ENCODE measurements at places on chromosomes 16 and 17. TPM values are rescaled to one million over a fixed set of nuclear protein-coding genes. Genes with fewer than 3 reads are reported as not detected.

DNA sequence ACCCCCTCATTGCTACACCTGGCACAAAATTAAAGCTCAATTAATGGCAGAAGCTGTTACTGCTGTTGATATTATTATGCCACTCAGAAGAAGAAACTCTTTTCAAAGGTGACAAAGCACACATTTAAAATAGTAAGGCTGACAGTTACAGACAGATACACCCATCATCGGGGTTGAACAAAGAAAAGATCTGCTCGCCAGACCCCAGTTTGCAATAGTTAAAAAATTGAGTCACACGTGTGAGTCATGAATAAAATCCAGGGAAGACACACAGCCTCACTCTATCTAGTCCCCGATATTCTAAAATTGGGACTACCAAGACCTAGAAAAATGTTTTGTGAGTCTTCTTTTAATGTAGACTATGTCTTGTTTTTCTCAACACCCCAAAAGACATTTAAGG lies 330.0 kb upstream of the SOX9 start:
- no peak for DNase-seq

TGFB1I1 gene
- 66.3 TPM for total RNA-seq

CA7 gene
- total RNA-seq, result not detected

GRCh38 chr17:11880714-11881113 lies 116.6 kb downstream of the ZNF18 start:
- DNase-seq, result no peak

DNA sequence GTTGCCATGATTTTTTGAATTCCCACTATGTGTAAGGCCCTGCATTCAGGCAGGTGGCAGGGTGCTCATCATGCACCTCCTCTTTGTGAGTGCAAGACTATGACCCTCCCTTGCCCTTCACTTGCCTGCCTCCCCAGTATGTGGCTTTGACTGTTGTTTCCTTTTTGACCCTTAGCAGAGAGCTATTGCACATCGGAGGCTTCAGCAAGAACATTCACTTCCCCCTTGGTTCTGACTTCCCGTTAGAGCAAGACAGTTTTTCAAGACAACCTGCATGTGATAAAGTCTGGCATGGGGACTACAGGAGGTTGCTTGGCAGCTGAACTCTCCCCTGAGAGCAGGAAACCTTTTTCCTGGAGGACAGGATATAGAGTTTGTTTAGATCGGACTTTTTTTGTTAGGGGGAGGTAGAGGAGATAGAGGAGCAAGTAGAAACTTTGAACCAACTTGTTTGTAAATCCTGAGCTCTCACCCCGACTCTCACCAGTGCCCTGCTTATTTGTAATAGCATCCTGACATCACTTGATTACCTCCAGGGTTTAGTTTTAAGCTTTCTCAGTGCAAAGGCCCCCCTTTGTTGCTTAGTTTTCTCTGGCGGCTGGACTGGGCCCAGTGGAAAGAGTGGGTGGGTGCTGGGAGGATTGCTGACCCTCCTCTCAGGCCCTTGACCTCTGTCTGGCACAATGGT lies 34.3 kb downstream of the LIMD2 start:
- no peak for DNase-seq

GRCh38 chr17:31824766-31825360 lies 34.2 kb downstream of the COPRS start:
- DNase-seq, result no peak

GPR139 gene
- total RNA-seq, result not detected

- DNase-seq, result no peak
Observed at GRCh38 chr17:55269894-55270293, 5.1 kb downstream of the HLF start.

DNA sequence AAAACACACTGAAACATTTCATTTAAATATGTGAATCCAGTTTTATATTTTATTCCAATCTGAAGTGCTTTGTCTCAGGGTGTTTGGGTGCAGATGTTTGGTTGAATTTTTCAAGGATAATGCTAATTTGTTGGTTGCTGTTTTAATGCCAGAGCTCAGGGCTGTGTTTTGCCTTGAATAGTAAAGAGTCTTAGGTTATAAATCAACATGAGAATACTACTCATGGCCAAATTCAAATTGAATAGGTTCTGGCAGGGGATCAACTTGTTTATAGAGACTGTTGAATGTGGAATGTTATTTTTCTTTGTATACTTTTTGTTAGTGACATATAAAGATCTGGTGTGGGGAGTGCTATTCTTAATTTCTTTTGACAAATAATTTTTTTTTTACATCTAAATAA lies 18.8 kb downstream of the TOM1L1 start:
- no peak for DNase-seq
